Anterior cingulate cortex (tissue), 58 donors: ENCODE measurements at places on chromosomes 5 and 9.

GRCh38 chr9:85089188-85089969, 419.9 kb downstream of the NTRK2 start:
- DNase-seq = no peak

GRCh38 chr5:56638061-56638621, 177.2 kb upstream of the MAP3K1 start:
- no peak for DNase-seq

DNA sequence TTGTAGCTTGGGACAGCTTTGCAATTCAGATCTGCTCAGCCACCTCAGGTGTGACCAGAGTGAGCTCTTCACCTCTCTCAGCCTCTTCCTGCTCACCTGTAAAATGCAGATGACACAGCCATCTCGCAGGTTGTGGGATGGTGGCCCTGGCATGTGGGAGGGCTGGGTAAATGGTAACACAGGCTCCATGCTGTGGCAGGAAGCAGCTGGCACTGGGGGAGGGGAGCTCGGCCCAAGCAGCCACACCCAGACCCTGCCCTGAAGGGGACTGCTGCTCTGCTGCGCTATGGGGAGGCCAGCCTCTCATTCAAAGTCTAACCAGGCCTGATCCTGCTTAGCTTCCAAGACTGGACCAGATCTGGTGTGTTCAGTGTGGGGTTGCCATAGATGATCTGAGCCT, 24.1 kb downstream of the PHF2 start:
- DNase-seq = no peak

- no peak for DNase-seq
Observed at GRCh38 chr9:95463148-95464060, 53.4 kb downstream of the PTCH1 start.

DNA sequence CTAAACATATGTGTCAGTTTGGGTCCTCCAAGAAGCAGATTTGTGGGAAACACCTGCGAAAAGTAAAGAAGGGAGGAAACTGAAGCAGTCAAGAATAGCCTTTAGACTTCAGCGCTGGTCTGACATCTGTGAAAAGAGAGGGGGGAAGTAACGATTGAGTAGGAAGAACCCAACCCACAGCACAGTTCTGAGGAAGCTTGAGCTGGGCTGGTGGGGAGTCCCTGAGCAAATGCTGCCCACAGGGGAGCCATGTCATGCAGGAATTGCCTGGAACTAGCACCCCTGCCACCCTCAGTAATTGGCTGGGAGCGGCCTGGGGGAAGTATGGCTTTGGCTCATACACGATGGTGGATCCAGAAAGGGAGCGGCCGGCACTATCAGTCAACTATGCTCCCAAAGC, 20.6 kb downstream of the FAM240B start:
- no peak for DNase-seq

- DNase-seq = no peak
Observed at GRCh38 chr9:16693616-16694015, 176.9 kb downstream of the BNC2 start.

DNA sequence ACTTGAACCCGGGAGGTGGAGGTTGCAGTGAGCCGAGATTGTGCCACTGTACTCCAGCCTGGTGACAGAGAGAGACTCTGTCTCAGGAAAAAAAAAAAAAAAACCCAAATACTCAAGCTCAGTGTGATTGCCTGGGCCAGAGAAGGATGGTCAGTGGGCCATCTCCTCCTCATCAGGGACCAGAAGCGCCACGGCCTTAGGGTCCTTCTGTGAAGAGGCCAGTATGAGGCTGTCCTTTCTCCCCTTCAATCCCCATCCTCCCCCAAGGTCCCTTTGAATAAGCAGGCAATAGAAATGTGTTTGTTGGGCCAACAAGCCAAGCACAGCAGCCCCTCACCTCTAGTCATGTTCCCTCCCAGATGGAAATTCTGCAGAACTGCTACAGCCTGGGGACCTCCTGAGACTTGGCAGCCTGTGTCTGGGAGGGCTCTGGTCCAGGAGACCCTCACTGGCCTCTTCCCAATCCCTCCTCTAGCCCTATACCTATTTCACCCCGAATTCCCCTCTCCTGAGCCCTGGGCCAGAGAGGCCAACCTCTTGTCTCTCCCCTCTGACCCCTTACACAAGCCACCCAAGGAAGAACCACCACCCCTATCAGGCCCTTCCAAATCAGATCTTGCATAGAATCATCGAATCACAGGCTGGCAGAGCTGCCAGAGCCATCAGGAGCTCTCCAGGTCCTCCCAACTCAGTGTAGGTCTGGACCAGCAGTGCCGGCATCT, 1.0 kb downstream of the CSF1R start:
- DNase-seq = no peak

GRCh38 chr5:104299998-104300706, 737.6 kb upstream of the NUDT12 start:
- DNase-seq = no peak
